Foreskin fibroblast (primary cell): ENCODE measurements at places on chromosomes 12 and 14.

- peak; percentile 21 for DNase-seq
These were observed 16.6 kb downstream of the ACTR10 start for GRCh38 chr14:58216544-58216943.

GRCh38 chr12:54411391-54412241 is 7.5 kb downstream of the ITGA5 start:
- peak; percentile 99 for DNase-seq

DNA sequence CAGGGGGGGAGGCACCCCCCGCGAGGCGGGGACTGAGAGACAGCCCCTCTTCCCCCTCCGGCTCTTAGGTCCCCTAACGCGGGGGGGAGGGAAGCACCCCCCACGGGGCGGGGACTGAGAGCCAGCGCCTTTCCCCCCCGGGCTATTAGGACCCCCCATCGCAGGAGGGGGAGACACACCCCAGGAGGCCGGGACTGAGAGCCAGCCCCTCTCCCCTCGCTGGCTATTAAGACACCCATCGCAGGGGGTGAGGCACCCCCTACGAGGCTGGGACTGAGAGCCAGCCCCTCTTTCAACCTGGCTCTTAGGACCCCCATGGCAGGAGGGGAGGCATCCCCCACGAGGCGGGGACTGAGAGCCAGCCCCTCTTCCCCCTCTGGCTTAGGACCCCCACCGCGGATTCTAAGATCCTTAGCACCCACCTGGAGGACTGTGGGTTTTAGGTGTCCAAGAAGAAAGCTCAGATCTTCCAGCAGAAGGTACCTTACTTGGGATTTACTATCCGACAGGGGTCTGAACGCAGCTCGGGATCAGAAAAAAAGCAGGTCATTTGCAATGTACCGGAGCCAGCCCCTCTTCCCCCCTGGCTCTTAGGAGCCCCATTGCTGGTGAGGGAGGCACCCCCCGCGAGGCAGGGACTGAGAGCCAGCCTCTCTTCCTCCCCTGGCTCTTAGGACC is 197.8 kb upstream of the PZP start:
- DNase-seq = no peak

DNA sequence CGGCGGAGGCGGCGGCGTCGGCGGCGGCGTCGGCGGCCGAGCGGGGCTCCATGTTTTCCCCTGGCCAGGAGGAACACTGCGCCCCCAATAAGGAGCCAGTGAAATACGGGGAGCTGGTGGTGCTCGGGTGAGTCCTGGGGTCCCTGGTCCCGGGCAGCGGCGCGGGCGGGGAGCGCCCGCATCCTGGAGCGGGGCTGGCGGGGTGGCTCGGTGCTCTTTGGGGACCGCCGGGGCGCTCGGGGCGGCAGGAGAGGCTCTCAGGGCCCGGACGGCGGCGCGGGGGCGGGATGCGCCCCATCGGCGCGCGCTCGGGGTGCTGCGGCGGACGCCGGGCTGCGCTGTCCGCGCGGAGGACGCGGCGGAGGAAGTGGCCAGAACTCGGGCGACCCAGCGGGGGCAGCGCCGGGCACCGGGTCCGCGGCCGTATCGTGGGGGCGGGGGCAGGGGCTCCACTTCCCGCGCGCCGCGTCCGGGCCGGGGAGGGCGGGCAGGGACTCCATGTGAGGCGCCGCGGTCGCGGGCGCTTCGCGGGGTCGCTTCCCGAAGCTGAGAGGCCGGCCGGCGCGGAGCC is 485 bp downstream of the PELI2 start:
- no peak for DNase-seq

DNA sequence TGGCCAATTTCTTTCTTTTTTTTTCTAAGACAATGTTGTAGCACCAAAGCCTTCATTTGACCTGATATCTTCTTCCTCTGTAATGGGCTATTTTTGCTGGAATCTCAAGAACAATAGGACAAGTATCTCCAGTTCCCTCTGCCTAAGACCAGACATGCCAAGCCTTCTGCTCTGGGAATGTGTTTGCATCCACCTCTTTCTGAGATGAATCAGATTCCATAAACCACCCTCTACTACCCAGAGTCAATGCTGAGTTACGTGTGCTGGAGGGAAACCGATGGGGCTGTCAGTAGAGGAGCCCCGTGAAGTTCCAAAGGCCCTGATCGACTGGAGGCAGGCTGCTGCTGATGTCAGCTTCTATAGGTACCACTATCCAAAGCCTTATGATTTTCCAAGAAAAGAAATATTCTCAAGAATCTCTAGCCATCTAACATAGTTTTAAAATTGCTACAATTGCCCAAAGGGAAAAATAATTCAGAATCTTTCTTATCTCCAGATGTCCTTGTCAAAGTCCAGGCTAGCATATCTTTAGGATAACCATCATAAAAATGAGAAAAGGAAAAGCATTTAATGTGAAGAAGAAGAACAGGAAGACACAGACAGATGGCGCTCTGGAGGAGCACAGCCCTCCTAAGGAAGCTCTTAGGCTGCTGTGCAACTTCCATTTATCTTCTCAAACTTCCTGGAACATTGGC is 101.9 kb downstream of the SLC8A3 start:
- peak; percentile 21 for DNase-seq

DNA sequence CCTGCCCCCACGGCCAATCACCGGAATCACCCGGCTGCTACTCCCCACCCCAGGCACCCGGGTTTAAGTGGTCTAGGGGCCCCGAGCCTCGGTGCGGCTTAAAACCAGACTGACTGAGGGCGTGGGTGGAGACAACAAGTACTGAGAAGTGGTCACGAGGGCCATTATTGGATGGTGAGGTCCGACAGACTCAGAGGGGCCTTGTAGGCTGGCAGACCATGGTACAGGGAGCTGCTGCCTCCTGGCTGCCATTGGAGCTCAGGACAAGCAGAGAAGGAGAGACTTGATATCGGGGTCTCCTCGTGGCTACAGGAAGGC is 54.1 kb downstream of the FBRSL1 start:
- no peak for DNase-seq

GRCh38 chr14:68225321-68225720 is 405.7 kb downstream of the RAD51B start:
- DNase-seq = no peak

- DNase-seq = peak; percentile 11
These were observed 66.3 kb downstream of the ZNF664 start for GRCh38 chr12:124039276-124039675.

GRCh38 chr12:82089369-82090121 is 268.6 kb downstream of the CCDC59 start:
- DNase-seq = no peak

- DNase-seq = no peak
These were observed 126.5 kb downstream of the TMEM30B start for GRCh38 chr14:61154641-61155040.

GRCh38 chr12:49365542-49365941 is 1.7 kb upstream of the SPATS2 start:
- DNase-seq = peak; percentile 59

- no peak for DNase-seq
These were observed 25.3 kb downstream of the MYBPC1 start for GRCh38 chr12:101619858-101620761.

- no peak for DNase-seq
These were observed 13.4 kb downstream of the AGAP2 start for GRCh38 chr12:57724936-57725740.

GRCh38 chr12:122659579-122659978 is 43.6 kb downstream of the HCAR2 start:
- no peak for DNase-seq

GRCh38 chr12:107165581-107165980 is 72.2 kb upstream of the CRY1 start:
- DNase-seq = no peak

DNA sequence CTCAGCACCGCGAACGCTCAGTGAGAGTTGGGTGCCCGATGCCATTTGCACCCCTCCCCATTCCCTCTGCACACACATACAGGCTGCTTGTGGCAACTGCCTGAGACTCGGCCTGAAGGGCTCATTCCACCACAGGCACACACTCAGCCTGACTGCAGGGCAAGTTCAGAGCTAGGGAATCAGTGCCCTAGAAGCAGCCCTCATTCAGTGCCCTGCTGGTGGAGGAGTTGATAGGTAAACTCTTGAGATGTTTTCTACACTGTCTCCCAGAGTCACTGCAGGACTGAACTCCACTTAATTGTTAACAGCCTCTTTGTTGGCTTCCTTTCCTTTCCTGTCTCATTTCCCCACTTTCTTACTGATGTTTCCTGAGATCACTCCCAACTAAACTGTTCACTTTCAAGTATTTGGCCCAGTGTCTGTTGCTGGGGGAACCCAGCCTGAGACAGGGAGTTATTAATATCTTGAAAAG is 16.9 kb downstream of the PPP1R36 start:
- DNase-seq = peak; percentile 18

- DNase-seq = no peak
These were observed 672.9 kb downstream of the BCL11B start for GRCh38 chr14:98599082-98599481.

DNA sequence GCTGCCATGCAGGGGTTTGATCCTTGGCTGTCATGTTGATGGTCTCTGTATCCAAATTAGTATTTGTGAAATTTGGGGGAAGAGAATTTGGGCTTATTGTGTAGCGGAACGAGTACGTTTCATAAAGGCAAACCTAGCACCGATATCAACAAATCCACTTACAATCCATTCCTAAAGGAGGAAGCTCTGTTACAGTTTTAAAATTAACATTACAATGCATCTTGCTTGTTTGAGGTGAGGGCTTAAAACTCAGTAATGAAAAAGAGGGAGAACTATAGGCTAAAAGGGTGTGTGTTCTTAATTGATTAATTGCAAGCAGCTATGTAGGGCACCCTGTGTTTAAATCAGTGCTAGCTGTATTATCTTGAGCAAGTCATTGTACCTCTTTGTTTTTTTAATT is 13.7 kb downstream of the RASSF3 start:
- DNase-seq = no peak

DNA sequence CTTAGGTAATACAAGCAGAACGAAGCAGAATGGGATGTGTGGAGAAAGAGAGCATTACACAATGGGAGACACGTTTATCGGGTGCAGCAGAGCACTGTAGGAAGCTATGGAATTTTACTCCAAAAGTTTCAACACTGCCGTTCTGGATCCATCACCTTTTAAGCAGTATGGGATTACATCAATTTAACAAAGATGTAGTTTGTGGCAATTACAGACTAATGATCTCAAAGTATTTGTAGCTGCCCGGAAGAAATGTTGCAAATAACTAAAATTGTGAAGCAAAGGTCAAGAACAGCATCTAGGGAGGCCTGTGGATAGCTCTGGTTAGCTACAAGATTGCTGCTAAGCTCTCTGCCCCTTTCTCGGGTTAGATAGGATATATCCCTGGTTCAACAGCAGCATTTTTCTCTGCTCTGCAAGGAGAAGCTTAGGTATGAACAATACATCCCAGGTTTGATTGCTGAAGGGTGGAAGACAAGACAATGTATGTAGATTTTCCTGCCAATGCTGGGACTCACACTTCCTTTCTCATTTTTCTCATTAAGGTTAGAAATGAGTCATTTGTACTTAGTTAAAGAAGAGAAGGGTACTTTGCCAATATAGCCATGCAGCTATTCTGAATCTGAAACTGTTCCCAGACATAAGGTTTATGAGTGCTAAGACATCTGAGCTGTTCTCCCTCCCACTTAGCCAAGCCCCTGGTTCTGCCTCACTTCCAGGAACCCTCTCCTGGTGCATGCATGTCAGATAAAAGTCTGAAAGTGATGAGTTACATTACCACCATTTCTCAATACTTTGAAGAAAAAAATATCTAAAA is 75.0 kb upstream of the HIF1A start:
- peak; percentile 94 for DNase-seq

DNA sequence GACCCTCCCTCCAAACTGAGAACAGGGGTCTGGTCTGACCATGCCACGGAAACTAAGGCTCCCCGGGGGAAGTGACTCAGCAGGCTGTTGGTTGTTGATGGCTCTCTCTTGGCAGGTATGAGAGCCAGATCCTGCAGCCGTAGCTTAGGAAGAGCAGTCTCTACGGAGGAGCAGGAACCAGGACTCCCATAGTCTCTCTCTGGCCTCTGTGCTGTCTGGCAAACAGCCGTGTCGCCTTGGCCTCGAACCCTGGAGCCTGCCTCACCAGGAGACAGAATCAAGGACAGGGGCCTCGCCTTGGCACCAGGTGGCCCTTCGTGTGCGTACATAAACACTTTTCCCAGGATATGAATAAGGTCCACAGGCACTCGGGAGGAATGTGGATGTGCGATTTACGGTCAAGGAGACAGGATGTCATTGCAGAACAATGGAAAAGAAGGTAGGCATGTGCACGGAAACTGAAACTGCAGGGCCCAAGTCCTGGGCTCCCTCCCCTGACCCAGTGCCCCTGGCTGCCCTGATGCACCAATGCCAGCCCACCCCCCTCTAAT is 7.9 kb downstream of the VWF start:
- no peak for DNase-seq

- no peak for DNase-seq
These were observed 47.1 kb downstream of the ATG2B start for GRCh38 chr14:96316087-96316486.

- no peak for DNase-seq
These were observed 36.3 kb upstream of the ALDH2 start for GRCh38 chr12:111730420-111730819.

DNA sequence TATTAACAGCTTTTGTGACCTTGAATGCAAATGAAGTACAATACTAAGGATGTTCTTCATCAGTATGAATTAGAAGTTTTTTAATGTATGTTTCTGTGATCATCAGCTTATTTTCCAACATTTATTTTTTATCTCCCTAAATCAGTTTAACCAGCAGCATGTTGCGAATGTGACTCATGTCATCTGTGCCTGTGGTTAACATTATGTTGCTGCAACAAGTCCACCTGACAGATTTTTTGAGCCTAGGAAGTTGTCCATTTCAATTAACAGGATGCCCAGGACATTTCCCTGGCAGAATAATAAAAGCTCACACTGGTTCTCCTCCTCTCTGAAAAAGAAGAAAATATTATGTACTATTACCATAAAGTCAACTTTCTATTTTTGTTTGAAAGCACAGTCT is 155.5 kb downstream of the SYT1 start:
- DNase-seq = peak; percentile 3

DNA sequence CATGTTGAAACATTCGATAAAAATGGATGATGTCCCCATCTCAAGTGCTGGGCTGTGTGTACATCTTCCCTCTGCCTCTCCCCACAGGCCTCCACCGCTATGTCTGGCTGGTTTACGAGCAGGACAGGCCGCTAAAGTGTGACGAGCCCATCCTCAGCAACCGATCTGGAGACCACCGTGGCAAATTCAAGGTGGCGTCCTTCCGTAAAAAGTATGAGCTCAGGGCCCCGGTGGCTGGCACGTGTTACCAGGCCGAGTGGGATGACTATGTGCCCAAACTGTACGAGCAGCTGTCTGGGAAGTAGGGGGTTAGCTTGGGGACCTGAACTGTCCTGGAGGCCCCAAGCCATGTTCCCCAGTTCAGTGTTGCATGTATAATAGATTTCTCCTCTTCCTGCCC is 8.6 kb downstream of the PEBP1 start:
- DNase-seq = no peak

DNA sequence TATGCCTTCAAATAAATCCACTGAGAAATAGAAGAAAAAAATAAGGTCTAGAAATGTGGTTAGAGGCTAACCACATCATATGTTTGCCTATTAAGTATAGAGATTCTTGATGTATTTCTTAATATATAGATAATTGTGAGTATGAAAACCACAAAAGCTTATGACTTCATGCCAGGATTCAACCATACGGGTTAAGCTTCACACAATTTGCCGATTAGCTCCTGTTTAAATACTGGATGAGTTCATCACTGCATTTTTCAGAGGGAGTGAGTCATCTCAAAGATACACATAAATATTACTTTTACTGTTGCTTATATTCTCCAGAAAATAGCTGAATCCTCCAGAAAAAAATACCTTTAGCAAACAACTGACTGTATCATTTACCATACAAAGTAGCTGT is 79.6 kb downstream of the RPL10L start:
- no peak for DNase-seq

GRCh38 chr14:61178226-61179060 is 102.7 kb downstream of the TMEM30B start:
- peak; percentile 95 for DNase-seq

GRCh38 chr12:115998119-115998633 is 279.3 kb downstream of the MED13L start:
- DNase-seq = peak; percentile 78
